ENCODE measurements at places on chromosomes 3 and 15.

- DNase-seq: no peak
These were observed 10.1 kb downstream of the MNS1 start for GRCh38 chr15:56454836-56455235.

DNA sequence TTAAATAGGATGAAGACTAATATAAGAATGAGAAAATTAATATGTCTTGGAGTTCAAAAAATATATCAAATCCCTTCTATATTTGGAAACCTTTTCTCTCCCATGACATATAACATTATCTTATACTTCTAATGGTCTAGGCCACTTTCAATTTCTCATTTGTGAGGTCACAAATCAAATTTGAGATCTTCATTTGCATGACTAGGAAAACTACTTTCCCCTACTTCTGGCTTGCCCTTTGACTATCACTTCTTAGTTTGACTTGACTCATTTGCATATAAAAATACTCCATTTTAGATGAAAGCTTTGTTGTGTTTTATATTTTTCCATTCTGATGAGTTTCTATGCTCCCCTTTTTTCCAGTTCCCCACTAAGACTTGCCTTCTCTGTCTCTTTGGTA lies 598.6 kb upstream of the TBL1XR1 start:
- DNase-seq: no peak

DNA sequence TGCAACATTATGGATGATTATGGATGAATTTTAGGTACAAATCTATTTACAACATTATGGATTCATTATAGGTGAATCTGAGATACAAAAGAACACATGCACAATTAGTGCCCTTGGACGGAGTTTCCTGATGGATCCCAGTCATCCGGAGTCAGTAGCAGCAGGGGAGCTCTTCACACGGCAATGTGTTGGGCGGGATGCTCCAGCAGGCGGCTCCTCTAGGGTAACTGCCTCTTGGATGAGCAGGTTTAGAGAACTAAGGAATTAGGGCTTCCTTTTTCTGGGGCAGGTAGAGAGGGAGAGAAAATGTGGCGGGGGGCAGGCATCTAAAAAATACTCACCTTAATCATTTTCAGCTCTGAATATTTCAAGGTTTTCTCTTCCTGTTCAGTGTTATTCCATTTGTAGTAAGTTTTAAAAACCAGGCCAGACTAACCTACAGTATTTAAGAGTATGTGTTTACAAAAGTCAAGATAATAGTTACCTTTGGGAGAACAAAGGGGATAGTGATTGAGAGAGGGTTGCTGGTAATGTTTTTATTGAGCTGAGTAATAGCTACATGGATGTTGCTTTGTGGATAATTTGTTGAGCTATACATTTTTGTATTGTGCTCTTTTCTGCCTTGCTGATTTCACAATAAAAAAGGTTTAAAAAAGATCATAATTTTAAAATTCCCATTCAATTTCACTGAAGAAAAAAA lies 27.4 kb upstream of the GOLM2 start:
- no peak for DNase-seq

- DNase-seq: no peak
These were observed 44.8 kb upstream of the RAF1 start for GRCh38 chr3:12708584-12709192.

- DNase-seq: no peak
These were observed 140.8 kb downstream of the DIPK2A start for GRCh38 chr3:144112437-144112836.

DNA sequence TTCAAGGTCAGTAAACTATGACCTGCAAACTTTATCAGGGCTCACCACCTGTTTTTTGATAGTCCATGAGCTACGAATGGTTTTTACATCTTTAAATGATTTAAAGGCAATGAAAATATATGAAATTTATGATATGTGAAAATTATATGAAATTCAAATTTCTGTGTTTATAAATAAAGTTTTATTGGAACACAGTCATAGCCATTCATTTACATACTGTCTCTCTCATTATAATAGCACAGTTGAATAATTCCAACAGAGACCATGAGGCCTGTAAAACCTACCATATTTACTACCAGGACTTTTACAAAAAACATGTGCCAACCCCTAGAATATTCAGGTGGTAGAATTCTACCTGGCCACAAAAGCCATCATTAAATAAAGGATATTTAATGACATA lies 64.0 kb upstream of the XXYLT1 start:
- DNase-seq: no peak

- DNase-seq: no peak
These were observed 85.1 kb downstream of the AP4E1 start for GRCh38 chr15:50993598-50993997.

DNA sequence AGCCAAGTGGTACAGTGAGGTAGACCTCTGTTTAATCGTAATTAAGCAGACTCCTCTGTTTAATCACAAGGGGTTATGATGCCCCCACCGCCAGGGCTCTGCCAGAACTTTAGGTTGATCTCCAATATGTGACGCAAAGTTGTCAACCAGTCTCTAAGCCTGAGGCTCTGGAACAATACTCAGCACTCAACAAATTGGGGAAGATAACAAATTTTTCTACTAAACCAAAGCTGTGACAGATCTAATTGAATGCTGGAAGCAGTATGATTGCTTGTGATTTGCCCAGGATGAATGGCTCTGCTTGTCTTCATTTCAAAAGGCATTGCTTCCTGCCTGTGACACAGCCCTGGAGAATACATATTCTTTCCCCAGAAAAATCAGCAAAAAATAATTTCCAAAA lies 57.1 kb downstream of the SNTN start:
- no peak for DNase-seq

- DNase-seq: no peak
These were observed 41.9 kb downstream of the COLQ start for GRCh38 chr3:15479400-15480224.

- DNase-seq: no peak
These were observed 73.4 kb downstream of the CCK start for GRCh38 chr3:42192334-42193200.

Data from NCI-H1930 (cell line).